Left renal pelvis (tissue), 4 donors: ENCODE measurements at places on chromosomes 12 and 14.

DNA sequence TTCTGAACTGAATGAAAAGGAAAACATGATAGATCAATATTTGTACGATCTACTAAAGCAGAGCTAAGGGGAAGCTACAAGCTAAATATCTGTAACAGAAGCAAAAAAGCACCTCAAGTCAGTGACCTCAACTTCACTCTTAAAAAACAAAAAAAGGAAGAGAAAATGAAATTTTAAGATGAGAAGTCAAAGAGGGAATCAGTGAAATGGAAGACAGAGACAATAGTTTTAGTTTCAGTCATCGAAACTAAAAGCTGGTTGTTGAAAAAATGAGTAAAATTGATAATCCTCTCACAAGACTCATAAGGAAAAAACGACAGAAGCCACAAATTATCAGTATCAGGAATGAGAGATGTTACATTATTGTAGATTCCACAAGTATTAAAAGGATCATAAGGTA lies 11.9 kb upstream of the SLC2A13 start:
- no peak for DNase-seq

DNA sequence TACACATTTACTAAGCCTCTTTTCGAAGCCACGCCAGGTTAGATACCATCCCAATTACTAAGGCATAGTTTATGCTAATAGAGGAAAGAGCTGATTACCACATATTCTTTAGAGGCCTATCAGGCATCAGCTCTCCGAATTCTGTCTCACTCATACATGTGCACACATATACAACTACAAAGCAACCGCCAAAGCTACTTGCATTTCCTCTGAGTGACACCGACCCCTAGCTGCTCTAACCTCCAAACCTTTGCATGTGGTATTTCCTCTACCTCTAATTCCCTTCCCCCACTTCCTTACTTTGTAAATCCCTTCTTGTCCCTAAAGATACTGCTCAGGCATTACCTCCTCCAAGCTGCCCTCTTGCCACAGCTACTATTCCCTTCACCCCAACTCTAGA lies 107.2 kb downstream of the DUSP6 start:
- no peak for DNase-seq

DNA sequence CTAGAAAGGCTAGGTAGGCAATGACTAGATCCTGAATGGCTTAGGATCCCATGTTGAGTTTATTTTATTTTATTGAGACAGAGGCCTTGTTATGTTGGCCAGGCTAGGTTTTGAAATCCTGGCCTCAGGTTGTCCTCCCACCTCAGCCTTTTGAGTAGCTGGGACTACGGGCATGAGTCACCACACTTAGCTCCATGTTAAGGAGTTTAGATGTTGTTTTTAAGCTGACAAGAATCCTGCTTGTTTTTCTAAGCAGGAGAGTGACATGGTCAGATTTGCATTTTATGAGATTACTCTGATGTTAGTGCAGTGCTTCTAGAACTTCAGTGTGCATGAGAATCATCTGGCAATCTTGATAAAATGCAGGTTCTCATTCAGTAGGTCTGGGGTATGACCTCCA lies 14.5 kb downstream of the CCDC198 start:
- DNase-seq = no peak

GRCh38 chr14:39145266-39145966 lies 24.7 kb downstream of the TRAPPC6B start:
- no peak for DNase-seq

DNA sequence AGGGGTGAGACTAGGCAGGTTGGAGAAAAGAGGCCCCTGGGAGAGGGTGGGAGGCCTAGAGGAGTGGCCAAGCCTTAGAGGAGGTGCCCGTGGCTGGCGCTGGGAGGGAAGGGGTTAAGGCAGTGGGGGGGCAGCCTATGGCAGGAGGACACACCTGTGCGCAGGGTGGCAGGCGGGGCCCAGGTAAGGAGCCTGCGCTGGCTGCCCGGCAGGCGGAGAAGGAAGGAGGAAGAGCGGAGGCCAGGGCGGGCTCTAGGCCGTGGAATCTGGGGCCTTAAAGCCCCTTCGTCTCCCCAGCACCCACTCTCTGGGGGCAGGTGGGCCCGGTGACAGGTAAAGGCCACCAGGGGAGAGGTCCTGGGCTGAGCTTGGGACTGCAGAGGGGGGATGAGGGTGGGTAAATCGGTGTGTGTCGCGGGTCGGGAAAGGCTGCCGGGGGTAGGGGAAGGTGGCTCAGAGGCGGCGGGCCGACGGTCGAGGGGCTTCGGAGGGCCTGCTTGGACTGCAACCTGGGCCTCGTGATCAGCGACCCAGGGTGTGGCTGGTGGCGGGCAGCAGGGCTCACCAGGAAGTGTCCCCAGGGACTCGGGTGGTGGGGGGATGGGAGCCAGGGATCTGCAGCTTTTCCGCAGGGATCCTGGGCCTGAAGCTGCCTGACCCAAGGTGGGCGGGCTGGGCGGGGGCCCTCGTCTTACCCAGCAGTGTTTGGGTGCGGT lies 7.3 kb downstream of the PHB2 start:
- DNase-seq = no peak

DNA sequence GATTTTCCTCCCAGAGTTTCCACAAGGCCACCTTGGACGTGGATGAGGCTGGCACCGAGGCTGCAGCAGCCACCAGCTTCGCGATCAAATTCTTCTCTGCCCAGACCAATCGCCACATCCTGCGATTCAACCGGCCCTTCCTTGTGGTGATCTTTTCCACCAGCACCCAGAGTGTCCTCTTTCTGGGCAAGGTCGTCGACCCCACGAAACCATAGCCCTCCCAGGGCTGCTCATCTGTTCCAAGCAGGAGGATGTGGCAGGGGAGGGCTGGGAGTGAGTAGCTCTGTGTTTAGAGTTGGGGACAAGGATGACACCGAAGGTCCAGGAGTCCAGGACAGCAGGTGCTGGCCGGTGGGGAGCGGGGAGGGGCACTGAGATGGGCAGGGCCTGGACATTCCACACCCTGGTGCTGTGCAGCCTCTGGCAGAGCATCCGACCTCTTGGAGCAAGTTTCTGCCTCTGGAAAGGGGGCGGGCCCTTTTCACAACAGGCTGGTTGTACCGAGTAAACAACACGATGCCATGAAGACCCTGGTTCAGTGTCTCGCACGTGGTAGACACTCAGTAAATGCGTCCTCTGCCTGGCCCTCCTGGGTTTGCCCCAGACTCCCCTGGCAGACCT lies 8.2 kb downstream of the SERPINA4 start:
- no peak for DNase-seq

- no peak for DNase-seq
Observed at GRCh38 chr14:101808020-101808641, 46.6 kb downstream of the PPP2R5C start.

DNA sequence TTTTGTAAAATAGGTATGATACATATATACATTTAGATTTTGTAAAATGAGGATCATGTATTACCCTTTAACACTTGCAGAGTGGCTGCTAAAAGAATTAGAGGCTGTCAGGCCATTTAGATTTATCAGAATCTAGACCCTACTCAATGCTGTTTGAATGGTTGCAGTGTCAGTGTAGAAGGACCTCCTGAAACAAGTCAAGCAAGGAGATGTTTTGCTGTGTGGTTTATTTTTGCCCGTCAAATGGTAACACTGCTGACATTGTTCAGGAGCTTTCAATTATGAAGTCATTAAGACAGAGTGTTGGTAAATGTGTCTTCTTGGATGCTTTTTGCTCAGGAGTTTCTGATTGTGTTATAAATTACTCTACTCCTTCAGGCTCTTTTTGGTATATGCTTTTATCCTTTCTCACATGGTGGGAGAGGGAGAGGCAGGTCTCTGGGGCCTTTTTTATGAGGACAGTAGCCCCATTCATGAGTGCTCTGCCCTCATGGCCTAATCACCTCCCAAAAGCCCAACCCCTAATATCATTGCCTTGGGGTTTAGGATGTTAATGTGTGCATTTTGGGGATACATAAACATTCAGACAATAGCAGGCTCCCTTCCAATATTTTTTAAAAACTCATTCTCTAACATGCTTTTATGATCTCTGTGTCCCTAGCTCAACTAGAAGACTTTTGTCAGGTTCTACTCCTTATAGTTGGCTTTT lies 16.5 kb downstream of the EID3 start:
- DNase-seq = no peak

DNA sequence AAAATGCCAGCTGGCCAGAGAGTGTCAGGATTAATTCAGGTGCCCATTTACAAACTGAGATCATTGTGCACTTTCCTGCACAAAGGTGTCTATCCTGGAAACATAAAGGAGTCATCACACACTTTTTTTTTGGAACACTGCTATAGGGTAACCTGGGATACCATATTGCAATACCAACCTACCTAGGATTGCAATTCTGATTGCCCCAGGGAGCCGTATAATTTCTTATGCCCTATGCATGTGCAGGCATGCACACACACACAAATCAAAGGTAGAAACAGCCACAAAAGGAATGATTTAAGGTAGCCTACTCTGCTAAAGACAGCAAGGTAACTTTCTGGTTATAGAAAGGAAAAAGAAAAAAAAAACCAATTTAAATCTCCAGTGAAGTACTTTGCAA lies 285.3 kb upstream of the KITLG start:
- no peak for DNase-seq

GRCh38 chr14:103239751-103240150 lies 94.3 kb upstream of the EIF5 start:
- DNase-seq = no peak

DNA sequence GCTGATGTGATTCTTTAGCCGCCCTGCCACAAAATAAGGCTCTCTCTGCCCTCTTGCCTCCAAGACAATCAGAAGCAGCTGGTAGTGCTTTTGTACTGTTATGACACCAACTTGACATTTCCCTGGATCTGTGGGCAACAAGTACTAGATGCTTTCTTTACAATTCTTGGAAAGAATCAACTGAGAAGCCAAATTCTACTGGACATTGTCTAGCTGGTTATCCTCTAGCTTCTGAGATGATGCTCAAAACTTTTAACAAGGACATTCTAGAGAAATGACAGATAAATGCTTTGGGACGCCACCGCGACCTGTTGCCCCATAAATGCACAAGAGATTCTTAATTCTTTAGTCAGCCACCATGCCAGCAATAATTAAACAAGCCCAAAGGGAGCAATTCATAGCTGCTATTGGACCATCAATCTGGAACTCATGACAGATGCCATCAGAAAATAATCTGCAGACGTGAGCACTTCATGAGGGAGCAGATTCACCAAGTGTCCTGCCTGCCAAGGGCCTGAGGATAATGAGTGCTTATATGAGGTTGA lies 22.8 kb downstream of the FMNL3 start:
- no peak for DNase-seq
